Spinal cord (tissue), 10 donors: ENCODE measurements at places on chromosomes 4 and X.

GRCh38 chr4:32752962-32753361 is 2032.8 kb downstream of the PCDH7 start:
- DNase-seq, result no peak

DNA sequence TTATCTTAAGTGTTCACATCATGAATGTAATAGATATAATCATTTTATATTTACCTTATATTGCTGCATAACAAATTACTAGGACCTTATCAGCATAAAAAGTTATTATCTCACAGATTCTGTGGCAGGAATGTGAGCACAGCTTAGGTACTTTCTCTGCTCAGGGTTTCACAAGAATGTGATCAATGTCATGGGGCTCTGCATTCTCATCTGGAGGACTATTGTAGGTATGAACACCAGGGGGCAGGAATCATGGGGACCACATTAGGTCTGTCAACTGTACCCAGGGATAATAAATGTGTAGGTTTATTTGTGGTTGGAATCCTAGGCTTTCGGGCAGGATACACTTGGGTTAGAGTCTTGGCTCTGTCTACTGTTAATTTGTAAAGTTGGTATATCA is 519.2 kb downstream of the ARAP2 start:
- DNase-seq, result no peak

- DNase-seq, result no peak
Observed at GRCh38 chr4:118773429-118773792, 62.5 kb downstream of the SEC24D start.

- no peak for DNase-seq
Observed at GRCh38 chr4:223913-224497, 81.3 kb downstream of the ZNF732 start.

DNA sequence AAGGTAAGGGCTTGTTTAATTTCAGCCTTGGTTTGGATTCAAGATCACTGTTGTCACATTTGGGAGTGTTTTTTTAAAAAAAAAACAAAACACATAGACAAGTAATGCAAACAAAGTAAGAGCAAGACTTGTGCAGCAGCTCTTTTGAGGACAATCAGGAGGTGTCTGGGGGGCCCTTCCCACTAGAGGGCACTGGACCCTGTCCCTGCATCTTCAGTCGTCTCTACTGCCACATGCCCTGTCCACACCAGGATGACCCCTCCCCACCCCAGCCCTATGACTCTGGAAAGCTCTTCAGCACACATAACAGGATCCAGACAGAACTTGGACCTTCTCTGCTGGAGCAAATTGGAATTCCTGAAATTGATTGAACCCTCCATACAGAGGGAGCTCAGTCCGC is 71.0 kb downstream of the USP46 start:
- DNase-seq, result no peak

GRCh38 chr4:43564591-43564990 is 672.1 kb downstream of the GRXCR1 start:
- peak; percentile 48 for DNase-seq

GRCh38 chr4:87375719-87376291 is 15.2 kb downstream of the HSD17B11 start:
- DNase-seq, result peak; percentile 37

DNA sequence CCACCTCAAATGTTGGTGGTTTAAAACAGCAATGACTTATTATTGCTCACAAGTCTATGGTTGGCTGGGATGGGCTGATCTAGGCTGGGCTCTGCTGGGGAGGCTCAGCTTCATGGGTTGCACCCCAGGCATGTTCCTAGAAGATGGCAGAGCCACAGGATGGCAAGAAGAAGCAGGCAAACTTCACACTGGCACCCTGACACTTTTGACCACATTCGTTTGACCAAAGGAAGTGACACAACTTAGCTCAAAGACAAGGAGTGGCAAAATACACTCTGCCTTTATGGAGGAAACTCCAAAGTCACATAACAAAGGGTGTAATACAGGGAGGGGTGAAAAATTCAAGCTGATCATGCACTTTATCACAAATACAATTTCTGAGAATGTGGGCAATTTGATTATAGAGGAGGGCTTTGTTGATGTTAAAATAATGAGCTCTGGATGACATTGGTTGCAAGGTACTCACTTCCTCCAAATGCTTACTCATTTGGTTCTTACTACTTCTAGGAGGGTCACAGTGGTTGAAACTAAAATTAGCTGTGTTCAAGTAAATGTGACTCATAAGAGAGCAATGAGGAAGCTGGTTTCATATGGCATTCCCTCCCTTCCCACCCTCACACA is 249.2 kb upstream of the RPS6KA3 start:
- DNase-seq, result no peak

- DNase-seq, result no peak
Observed at GRCh38 chr4:112531146-112531545, 15.2 kb upstream of the NEUROG2 start.

DNA sequence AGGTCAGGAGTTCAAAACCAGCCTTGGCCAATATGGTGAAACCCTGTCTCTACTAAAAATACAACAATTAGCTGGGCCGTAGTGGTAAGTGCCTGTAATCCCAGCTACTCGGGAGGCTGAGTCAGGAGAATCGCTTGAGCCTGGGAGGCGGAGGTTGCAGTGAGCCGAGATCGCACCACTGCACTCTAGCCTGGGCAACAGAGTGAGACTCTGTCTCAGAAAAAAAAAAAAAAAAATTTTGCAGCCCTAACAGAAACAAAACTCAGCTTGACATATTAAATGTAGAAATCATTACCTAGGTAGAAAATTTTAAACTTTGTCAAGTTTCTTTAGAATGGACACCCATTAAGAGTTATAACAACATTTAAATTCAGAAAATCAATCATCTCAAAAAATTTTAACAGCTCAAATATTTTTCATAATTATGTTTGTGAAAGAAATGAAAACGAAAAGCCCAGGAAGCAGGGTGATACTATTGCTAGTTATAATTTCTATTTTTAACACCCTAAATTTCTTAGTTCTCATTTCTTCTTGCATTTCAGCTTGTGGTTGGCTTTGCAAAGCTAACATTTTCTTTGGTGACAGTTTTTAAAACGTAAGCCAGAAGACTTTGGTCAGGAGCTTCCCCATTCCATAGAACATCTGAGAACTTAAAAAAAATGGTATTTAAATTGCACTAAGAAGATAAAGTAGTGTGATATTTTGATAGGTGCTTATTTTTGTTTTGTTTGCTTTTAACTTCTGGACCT is 33.3 kb upstream of the RBBP7 start:
- no peak for DNase-seq

DNA sequence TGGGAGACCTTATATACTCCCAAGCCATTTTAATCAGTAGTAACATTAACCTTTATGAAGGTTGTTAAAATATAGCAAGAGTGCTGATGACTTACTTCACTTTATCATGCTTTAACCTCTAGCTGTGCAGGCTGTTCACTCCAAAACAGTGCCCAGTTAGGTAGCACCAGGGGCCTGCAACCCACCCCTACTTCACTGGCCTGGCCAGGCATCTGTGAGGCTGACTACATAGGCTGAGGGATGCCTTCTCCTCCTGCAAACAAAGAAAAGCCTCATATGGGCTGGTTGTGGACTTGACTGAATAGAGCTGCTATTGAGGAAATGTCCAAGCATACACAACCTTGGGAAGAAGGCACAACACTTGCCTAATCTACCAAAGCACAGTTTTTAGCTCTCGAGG is 172.8 kb downstream of the SHROOM3 start:
- DNase-seq, result no peak

GRCh38 chr4:76748649-76749048 is 149.3 kb downstream of the SOWAHB start:
- no peak for DNase-seq

GRCh38 chrX:9227276-9227675 is 193.3 kb upstream of the FAM9B start:
- DNase-seq, result no peak

DNA sequence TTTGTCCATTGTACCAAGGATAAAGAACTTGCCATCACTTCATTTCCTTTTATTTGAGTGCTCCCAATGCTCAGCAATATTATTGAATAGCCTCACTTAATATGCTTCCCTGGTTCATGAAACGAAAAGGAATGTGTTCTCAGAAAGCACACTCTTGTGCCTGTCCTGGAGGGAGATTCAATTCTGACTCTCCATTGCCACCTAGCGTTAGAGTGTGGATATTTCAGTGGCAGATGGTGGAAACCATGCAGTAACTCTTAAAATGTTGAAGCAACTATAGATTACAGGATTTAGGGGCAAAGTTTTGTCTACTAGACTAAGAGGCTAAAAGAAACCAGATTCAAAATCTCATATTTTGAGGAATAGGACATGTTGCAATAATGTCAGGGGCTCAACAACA is 36.0 kb downstream of the GAB3 start:
- DNase-seq, result peak; percentile 33

- no peak for DNase-seq
Observed at GRCh38 chr4:15344041-15344440, 83.8 kb upstream of the C1QTNF7 start.

DNA sequence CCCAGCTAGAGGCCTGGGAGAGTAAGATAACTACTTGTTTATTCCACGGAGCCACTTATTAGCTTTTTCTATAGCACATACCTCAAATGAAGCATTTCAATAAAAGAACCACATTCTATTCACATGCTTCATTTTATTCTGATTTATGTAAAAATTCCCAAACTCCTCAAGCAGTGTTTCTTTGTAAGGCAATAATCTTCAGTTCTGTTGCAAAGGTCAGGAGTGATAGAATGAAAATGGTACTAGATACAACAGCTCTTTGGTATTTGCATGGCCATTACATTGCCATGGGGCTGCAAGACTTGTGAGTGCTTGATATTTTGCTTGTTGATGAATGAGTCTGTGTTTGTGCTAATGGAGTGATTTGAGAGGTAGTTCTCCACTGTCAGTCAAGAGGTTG is 39.4 kb downstream of the AR start:
- DNase-seq, result no peak

GRCh38 chr4:99593781-99594641 is 19.4 kb downstream of the MTTP start:
- DNase-seq, result no peak

GRCh38 chrX:11629593-11630211 is 36.0 kb downstream of the ARHGAP6 start:
- DNase-seq, result no peak

DNA sequence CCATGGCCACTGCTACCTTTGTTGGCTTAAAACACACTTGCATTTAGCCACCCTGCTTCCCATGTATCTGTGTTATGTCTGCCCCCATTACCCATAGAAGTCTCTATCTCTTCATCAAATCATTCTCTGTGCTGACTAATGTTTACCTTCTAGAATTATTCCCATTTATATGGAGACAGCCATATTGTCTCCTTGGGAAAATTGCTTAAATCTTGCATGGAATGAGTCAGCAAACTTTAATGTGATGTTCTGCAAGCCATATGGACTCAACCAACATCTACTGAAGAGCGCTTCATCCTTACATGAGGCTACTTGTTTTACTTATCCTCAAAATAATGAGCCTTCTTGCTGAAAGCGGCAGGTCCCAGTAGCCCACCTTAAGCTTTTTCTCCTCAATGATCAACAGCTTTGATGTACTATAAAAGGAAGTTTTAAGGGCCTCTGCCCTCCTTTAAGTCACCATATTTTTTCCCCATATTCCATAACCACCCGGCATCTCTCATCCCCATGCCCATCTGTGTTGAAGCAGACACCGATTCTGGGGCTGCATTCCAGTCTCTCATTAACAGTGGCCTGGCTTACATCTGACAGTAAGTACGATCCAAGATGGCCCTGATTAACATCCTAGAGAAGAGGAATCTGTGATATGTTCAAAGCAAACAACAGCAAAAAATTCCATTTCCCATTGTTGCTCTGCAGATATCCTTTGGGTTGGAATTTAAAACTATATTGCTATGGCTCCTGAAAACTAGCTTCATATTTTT is 130.4 kb downstream of the ARHGAP6 start:
- DNase-seq, result no peak

DNA sequence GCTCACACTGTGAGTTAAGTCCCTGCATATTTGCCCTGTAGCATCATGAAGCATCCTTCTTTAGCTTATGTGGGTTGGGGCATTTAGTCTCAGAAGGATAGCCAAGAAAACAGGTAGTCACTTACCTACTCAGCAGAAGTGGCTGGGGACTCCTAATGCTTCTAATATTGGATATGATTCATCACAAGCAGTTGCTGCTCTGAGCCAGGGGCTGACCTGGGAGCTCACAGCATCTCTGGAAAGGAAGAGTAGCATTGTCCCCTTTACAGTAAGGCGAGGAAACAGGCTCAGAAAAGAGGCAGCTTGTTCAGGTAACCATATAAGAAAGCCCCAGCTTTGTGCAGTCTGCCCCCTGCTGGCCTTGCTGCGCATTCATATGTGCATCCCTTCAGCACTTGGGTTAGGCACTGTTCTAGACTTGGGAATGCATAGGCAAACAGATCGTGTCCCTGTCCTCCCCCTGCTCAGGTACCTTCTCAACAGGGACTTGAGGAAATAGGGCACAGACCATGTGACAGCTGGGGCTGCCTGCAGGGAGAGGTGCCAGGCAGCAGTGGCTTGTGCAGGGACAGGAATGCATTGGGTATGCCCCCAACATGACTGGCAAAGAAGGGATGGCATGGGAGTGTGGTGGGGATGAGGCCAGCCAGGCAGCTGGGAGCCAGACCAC is 35.7 kb upstream of the TBC1D14 start:
- no peak for DNase-seq

DNA sequence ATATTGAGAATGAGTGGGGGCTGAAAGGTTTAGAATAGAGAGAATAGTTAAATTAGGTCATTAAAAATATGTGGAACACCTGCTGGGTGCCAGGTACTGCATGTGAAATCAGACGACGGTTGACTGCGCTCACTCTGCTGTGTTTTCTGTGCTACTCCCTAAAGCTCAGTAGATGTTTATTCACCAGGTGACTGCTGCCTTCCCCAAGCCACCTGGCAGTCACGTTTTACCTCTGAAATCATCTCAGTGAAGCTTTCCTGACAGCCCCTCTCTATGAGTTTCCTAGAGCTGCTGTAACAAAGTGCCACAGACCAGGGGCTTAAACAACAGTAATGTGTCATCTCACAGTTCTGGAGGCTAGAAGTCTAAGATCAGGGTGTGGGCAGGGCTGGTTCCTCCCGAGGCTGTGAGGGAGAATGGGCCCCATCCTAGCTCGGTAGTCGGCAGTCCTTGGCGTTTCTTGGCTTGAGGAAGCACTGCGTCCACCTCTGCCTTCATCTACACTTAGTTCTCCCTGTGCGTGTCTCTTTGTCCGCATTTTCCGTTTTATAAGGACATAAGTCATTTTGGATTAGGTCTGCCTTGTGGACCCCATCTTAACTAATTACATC is 25.3 kb downstream of the ADD1 start:
- DNase-seq, result no peak

DNA sequence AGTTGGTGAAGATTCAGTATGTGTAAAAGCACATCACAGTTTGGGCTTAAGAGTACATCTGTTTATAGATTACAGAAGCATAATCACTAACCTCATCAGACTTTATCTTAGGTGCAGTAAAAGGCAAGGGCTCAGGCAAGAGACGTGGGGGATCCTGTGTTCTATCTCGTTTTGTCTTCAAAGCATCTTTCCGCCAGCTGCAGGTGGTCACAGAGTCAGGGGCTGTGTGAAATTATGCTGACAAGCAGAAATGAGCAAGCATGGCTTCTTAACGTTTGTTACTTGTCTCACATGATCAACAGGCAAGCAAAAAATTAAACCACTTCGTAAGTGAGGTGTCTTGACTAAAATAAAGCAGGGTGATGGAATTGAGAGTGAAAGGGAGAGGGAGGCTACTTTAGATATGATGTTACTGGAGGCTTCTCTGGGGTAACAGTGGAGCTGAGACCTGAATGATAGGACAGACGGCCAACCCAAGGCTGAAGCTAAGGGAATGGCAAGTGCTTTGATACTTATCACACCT is 1.4 kb upstream of the TEC start:
- DNase-seq, result no peak

GRCh38 chr4:171042989-171043524 is 770.1 kb upstream of the GALNTL6 start:
- DNase-seq, result no peak
